Stimulated activated CD4-positive, alpha-beta T cell treated with anti-CD3 and anti-CD28 coated beads, Interleukin-15, amount 100 ng/mL, for 48 hours (primary cell): ENCODE measurements at places on chromosomes 16 and 17.

GRCh38 chr17:21495281-21495680 is 119.1 kb downstream of the KCNJ12 start:
- DNase-seq: no peak

DNA sequence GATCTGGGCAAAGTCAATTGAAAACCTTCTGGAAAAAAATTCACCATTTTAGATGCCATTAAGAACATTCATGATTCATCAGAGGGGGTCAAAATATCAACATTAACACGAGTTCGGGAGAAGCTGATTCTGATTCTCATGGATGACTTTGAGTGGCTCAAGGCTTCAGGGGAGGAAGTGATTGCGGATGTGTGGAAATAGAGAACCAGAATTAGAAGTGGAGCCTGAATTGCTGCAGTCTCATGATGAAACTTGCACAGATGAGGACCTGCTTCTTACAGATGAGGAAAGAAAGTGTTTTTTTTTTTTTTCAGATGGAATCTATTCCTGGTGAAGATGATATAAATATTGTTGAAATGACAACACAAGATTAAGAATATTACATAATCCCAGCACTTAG is 12.9 kb downstream of the ITGAX start:
- DNase-seq: no peak

GRCh38 chr17:10151667-10152496 is 46.5 kb downstream of the GAS7 start:
- no peak for DNase-seq

DNA sequence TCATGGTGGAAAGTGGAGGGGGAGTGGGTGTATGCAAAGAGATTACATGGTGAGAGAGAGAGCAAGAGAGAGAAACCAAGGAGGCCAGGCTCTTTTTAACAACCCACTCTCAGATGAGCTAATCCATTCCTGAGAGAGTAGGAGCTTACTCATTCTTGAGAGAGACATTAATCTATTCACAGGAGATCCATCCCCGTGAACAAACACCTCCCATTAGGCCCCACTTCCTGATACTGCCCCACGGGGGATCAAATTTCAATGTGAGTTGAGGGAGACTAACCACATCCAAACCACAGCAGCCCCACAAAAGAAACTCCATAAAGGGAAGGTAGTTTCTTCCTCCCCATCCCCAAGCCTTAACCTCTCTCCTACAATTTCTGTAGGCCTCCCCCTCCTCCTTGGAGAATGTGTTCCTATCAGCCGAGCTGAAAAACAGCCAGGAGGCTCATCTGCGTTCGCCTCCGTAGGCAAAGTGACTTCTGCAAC is 450.0 kb downstream of the NPIPA7 start:
- DNase-seq: no peak

GRCh38 chr16:83956336-83957289 is 3.6 kb downstream of the OSGIN1 start:
- peak; percentile 61 for DNase-seq

GRCh38 chr17:64617125-64617780 is 44.9 kb downstream of the SMURF2 start:
- no peak for DNase-seq

DNA sequence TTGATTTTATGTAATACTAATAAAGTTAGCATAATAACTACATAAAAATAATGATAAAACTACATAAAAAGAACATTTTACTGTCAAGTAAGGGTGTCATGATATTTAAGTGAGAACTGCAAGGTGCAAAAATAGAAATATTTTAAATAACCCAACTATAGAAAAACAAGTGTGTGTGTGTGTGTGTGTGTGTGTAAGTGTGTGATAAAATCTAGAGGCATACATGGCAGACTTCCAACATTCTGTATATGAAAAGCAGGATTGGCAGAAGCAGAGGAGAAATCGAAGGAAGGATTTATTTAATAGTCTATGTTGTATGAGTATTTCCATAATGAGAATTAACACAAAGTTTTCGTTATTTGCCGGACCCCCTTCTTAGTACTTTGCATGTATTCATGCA is 334.1 kb downstream of the KCNJ2 start:
- no peak for DNase-seq

DNA sequence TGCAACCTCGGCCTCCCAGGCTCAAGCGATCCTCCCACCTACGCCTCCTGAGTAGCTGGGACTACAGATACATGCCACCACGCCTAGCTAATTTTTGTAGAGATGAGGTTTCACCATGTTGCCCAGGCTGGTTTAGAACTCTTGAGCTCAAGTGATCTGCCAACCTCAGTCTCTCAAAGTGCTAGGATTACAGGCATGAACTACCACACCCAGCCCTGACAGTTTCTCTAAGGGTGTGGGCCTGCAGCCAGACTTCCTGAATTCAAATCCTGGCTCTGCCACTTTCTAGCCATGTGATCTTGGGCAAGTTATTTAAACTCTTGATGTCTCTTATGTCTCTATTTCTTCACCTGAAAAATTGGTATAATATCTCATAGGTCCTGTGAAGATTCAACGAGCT is 5.6 kb downstream of the CUEDC1 start:
- no peak for DNase-seq

- DNase-seq: no peak
These were observed 2.6 kb upstream of the TEDC2 start for GRCh38 chr16:2457267-2457666.

- no peak for DNase-seq
These were observed 3.1 kb downstream of the LMF1 start for GRCh38 chr16:967546-968295.

DNA sequence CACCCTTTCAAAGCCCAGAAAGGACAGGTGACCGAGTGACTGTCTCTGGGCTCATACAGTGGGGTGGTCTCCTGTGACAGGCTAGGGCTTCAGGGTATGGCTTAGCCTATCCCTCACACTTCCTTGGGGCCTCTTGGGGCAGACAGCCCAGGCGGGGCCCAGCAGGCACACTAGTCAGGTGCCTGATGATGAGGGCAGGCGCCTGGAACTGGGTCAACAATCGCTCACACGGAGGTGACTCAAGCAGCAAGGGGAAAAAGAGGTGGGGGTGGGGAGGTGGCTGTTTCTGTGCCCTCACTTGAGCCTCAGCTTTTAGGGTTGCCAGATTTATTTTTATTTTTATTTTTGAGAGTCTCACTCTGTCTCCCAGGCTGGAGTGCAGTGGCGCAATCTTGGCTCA is 6.4 kb upstream of the GRN start:
- DNase-seq: no peak

DNA sequence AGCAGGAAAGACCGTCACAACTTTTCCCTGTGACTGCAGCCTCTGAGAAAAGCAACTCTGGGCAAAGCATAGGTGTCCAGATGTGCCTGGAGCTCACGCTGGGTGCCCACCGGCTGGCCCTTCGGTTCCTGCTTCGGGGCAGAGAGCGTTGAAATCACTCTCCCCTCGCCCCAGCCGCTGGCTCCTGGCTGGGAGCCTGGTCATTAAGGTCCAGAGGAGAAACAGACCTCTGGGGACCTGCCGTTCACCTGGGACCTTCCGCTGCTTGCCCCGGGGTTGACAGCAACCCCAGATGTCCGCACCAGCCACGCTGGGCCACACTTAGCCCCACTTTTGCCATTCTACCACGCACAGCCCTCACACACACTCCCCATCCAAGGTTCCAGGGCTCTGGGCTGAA is 13.1 kb downstream of the MRM3 start:
- DNase-seq: no peak

DNA sequence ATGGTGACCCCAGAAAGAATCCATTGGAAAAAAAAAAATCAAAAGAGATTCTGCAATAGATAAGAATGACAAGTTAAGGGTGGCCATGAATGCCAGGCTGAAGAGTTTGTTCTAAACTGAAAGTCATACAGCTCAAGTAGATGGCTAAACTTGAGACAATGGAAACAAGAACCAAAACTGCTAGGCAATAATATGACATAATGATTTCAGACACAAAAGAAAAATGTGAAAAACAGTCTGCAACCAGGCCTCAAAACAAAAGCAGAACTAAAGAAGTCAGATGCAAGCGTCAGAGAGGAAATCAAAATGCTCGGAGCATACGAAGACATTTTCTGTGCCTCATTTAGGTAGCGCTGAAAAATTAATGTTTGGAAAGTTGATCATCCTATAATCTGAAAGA is 54.4 kb upstream of the YPEL2 start:
- no peak for DNase-seq

- DNase-seq: no peak
These were observed 3.1 kb upstream of the NPW start for GRCh38 chr16:2016407-2016922.

- no peak for DNase-seq
These were observed 95.6 kb upstream of the CDYL2 start for GRCh38 chr16:80899809-80900592.

DNA sequence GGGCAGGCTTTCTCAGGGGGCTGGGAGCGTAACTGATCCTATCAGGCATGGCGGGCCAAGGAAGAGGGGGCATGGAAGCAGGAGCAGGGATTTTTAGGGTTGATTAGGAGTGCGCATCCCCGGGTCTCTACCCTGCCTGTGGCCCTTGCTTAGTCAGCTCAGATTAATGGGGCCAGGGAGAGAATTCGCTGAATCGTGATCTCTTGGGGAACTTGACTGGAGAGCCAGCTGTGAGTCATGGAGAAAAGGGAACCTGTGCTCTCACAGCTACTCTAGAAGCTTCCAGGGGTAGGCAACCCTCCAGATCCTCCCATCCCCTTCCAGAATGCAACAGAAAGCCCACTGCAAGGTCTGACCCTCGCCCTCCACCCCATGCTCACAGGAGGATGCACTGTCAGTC is 3.6 kb downstream of the FOXN1 start:
- DNase-seq: no peak

- no peak for DNase-seq
These were observed 1.7 kb upstream of the SLC47A2 start for GRCh38 chr17:19718041-19718612.

GRCh38 chr17:28226563-28227315 is 92.3 kb upstream of the TMEM97 start:
- no peak for DNase-seq

GRCh38 chr17:49645654-49646053 is 32.2 kb downstream of the SPOP start:
- DNase-seq: no peak

DNA sequence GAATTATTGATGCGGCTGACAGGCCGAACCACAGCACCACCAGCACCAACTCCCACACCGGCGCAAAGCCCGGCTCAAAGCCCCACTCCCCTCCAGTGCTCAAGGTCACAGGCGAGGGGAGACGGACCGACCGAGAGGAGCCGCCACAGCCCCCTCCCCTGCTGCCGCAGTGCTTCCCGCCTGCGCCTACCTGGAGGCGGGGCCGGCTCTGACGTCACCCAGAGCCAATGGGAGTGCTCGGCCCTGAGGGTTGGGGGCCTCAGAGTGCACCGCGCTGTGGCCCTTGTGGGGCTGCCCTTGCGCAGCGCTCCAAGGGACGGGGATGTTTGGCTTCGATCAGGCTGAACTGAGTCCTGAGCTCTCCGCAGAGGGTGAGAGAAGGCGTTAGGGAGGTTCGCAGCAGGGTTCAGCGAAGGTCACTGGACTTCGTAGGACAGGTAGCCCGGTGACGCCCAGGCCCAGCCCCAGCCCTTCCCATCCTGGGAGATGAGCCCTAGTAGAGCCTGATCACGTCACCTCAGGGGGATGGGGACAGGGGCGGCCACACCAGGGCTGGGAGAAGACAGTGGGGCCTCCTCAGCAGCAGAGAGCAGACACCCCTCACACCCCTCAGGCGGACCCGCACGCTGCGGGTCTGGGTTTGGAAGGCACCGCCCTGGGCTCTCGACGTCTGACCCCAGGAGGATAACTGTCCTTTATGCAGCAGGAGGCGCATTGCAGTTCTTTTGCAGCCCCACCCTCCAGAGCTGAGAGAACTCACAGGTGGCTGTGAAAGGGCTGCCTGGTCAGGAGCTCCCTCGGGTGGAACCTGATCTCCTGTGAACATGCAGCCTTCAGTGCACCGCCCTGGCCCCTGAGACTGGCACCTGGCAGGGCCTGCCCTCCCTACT is 1.5 kb downstream of the NDRG4 start:
- peak; percentile 31 for DNase-seq

- DNase-seq: peak; percentile 21
These were observed 4.0 kb upstream of the ABCC3 start for GRCh38 chr17:50630524-50631194.

DNA sequence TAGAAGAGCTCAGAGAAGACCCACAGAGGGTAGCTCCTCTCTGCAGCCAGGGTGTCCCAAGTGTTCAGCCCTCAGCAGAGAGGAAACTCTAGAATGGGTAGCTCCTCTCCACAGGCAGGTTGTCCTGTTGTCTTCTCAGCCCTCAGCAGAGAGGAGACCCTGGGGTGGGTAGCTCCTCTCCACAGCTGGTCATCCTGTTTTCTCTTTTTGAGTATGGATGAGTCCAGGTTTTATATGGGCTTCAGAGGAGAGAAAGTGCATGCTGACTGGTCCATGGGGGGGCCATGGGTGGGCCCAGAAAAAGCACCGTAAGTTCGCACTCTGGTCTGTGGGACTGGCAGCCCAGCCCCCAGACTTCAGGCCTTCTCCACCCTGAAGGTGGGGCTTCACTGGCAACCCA is 48.4 kb downstream of the ESRP2 start:
- DNase-seq: no peak

DNA sequence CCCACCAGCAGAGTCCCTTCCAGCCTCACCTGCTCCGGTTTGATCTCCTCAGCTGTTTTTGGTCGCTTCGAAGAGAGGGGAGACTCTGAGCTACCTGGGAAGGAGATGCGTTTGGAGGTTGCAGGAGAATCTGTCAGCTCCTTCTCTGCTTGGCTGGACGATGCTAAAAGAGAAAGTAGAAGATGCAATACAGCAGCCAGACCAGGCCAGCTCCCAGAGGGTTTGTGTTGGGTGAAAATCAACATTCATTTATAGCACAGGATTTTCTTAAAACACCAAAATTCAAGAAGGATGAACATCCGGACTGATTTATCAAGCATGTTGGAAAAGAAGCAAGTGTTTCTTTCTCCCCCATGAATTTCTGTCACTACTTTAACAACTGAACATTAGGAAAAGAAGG is 236.1 kb downstream of the ZFHX3 start:
- no peak for DNase-seq

GRCh38 chr17:76239538-76240274 is 587 bp downstream of the RNF157 start:
- no peak for DNase-seq

DNA sequence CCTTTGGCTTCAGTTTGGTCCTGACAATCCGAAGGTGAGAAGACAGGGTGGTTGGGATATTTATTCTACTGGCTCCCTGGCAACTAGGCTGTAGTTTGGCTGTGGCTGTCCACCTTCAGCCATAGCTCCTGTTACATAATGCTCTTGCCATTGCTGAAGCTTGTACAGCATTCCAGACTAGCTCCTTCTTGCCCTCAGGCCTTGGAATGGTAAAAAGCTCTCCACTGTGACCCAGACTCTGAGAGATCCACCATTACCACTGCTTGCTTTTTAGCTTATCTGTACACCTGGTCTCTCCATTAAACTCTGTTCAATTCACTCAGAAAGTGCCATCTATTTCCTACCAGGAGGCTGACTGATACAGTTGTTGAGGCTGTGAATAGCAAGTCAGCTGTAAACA is 231.8 kb upstream of the MON1B start:
- no peak for DNase-seq

- DNase-seq: no peak
These were observed 201.1 kb upstream of the ASIC2 start for GRCh38 chr17:33494151-33494550.

- DNase-seq: no peak
These were observed 50.0 kb downstream of the RMI2 start for GRCh38 chr16:11395008-11395948.
